ENCODE measurements at places on chromosomes 1 and 21.

GRCh38 chr1:198245379-198245778, 88.6 kb downstream of the NEK7 start:
- no peak for DNase-seq

- DNase-seq = peak; percentile 94
Measured at GRCh38 chr1:57307392-57308170, 116.3 kb downstream of the DAB1 start.

- no peak for DNase-seq
Measured at GRCh38 chr1:164576291-164577271, 17.6 kb downstream of the PBX1 start.

DNA sequence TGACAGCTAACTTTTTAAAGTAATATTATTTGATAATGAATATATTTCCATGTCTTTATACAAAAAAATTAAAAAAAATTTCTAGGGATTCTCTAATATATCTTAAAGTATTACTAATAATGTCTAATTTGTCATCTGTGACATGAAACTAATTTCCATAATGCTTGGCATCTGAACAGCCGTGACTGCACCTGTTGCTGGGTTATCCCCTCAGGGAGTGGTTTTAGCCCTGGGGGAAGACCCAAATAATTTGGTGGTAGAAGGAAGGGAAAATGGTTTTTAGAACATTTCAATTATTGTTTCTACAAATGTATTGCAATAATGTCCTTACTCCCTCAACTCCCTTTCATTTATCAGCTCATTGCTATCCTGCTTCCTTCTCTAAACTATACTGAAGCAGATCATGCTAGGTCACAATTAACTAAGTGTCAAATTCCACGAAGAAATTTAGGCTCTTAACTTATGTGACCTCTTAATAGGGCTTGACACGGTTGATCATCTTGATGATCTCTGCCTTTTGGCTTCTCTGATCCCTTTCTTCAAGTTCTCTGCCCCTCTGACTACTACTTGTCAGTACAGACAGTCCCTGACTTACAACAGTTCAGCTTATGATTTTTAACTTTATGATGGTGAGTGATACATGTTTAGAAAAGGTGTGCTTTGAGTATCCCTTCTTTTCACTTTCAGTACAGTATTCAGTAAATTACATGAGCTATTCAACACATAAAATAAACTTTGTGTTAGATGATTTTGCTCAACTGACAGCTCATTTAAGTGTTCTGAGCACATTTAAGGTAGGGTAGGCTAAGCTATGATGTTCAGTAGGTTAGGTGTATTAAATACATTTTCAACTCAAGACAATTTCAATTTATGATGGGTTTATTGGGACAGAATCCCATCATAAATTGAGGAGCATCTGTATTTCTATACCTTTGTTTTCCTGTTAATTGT, 26.4 kb upstream of the DPH5 start:
- no peak for DNase-seq

DNA sequence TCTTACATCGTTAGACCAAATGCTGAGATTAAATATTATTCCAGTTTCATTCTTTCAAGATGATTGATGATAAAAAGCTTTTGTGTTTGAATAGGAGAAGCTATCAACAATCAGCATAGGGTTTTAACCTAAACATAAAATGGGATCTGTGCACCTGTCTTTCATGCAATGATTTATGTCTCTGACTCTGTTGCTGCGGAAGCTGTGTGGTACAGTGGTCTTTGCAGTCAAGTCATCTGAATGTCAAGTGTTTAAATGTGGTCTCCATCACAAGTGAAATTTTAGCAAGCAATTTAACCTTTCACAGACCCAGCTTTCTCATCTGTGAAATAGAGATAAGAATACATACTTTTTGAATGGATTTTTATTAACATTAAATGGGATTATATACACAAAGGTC, 107.2 kb downstream of the PLPPR5 start:
- no peak for DNase-seq

- no peak for DNase-seq
Measured at GRCh38 chr1:165443539-165444311, 1.2 kb downstream of the RXRG start.

DNA sequence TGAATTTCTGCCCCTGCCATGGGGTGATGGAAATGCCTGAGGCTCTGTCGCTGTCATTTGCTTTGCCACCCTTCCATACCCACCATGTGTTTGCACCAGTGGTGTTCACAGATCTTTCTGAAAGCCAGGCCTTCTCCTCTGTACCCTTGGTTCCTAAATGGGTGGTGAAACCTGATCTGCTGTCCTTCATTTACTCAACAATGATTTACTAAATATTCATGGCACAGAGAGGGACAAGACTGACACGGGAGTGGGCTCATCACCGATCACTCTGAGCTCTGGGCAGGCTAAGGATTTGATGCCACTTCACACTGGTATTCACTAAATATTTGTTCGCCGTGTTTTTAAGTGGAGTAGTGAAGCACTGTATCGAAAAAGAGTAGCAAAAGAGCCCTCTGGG, 40.9 kb downstream of the LRRC8B start:
- no peak for DNase-seq

- no peak for DNase-seq
Measured at GRCh38 chr1:229869240-229869639, 197.8 kb upstream of the GALNT2 start.

- no peak for DNase-seq
Measured at GRCh38 chr1:50703240-50703639, 256.8 kb downstream of the FAF1 start.

GRCh38 chr1:165235777-165236291, 120.7 kb downstream of the LMX1A start:
- DNase-seq = no peak

- peak; percentile 36 for DNase-seq
Measured at GRCh38 chr1:9239622-9240401, 5.2 kb downstream of the H6PD start.

DNA sequence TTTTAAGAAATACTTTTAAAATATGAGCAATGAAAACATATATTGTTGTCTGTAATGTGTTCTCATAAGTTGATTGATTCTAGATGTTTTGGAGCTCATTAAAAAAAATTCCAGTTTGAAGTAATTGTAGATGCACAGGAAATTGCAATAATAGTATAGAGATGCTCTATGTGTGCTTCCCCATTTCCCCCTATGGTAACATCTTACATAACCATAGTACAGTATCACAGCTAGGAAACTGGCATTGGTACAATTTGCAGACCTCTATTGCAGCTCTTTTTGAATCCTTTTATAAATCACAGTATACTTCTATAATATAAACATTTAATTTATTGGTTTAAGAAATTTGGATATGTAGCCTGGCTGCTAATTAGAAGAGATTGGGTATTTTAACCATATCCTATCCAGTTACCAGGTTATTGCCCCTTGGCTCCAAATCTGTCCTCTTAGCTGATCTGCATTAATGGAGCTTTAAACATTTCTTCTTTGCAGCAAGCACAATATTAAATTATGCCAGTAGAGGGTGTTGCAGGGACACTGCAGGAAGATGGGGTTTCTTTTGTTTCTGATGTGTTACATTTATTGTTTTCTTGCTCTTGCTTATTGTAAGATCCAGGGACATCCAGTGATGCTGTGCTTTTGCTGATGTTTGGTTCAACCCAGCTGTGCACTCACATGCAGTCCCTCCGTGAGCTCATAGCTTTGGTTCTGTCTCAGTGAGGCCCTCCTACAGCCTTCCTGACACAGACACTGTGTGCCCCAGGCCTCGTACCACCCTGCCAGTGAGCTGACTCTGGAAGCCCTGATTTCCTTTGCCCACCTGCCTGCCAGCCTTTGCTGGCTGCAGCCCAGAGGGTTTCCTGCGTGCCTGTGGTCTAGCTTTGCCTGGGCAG, 103.3 kb downstream of the RABGAP1L start:
- DNase-seq = no peak

- no peak for DNase-seq
Measured at GRCh38 chr21:40373761-40374160, 473.2 kb downstream of the DSCAM start.

GRCh38 chr1:83810144-83810543, 188.8 kb downstream of the TTLL7 start:
- no peak for DNase-seq

DNA sequence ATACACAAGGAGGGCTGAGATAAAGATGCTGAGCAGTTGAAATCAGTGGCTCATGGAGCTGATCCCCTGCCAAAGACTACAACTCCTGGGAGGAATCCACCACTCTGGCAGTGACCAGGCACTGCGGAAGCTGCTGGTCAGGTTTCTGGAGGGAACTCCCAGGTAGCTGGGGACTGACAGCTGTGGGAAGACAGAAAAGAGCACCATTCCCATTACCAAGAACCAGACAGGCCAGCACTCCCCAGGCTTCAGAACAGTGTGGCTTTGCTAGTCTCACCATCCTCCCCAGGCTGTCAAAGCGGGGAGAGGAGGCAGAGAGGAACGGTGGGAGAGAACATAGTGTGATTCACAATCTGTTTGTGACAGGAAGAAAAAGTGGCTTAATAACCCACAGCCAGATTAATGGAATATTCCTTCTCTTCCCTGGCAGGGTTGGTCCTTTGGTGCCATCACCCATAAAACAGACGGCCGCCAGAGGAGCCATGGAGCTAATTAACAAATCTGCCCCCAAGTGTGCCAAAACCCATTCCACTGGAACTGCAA, 92.1 kb downstream of the MAB21L3 start:
- no peak for DNase-seq

DNA sequence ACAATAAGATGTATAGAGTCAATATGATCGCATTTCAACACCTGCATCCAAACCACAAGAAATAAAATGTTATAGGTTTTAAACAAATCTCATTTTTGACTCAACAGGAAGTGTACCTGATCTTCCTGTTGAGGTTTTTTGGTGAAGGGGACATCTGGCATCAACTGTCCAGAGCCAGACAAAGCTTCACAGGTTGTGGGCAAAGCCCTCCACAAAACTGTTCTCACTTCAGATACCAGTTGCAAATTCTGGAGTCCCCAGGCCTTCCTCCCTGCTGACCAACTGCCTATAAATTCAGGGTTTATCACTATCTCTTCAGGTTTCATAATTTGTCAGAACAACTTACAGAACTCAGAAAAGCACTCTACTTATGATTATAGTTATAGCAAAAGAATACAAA, 326.1 kb upstream of the CAMK1G start:
- no peak for DNase-seq

DNA sequence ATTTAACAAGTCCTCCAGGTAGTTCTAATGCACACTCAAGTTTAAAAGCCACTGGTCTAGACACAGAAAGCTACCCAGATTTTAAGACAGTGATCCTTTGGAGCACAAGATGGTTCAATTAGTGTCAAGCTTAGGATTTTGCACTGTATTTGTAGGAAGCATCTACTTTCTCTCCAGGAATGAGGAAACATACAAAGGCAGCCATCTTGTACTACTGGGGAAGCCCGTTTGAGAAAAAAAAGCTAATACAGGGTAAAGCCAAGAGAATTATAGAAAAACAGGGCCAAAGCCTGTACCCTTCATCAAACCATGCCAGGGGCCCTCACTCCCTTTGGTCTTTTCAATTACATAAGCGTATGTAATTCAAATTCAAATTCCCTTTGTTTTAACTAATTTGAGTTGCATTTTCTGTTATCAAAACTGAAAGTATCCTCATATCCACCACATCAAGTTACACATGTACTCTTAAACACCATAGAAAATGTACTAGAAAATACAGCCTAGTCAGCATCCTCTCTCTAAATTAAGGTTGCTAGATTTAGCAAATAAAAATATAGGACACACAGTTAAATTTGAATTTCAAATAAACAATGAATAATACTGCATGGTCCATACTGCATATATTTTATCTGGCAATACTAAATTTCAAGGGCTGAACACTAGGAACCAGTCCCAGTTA, 17.4 kb downstream of the PIK3R3 start:
- no peak for DNase-seq

DNA sequence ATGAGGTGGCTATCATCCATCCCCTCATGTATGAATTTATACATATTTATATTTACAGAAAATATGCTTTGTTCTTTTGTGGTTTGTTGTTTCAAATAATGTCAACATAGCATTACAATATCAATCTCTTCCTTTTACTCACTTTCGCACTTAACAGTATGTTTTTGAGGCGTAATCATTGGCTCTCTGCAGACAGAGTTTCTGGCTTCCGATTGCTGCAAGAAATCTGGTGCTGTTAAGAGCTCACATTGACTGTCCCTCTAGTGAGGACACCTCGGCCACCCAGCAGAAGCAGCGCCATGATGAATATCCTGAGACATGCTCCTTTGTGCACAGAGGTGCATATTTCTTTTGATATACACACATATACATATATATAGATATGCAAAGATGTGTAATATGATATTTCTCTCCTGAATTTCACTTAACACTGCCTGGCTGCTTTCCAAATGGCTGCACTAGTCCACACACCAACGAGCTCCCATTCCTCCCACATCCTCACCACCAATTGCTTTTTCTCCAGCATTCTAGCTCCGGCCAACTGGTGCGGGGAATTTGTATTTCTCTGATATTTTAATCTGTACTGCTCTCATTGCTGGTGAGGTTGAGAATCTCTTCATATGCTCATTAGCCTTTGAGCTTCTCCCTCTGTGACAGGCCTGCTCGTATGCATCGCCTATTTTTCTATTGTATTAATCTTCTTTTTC, 248.4 kb downstream of the SIPA1L2 start:
- no peak for DNase-seq

GRCh38 chr1:9529190-9529589, 10.1 kb upstream of the SLC25A33 start:
- no peak for DNase-seq

Measured in CD4-positive, alpha-beta memory T cell (primary cell).